ENCODE measurements at places on chromosomes 1 and 21.

- DNase-seq = no peak
Observed at GRCh38 chr1:112995890-112996289, 39.9 kb upstream of the SLC16A1 start.

DNA sequence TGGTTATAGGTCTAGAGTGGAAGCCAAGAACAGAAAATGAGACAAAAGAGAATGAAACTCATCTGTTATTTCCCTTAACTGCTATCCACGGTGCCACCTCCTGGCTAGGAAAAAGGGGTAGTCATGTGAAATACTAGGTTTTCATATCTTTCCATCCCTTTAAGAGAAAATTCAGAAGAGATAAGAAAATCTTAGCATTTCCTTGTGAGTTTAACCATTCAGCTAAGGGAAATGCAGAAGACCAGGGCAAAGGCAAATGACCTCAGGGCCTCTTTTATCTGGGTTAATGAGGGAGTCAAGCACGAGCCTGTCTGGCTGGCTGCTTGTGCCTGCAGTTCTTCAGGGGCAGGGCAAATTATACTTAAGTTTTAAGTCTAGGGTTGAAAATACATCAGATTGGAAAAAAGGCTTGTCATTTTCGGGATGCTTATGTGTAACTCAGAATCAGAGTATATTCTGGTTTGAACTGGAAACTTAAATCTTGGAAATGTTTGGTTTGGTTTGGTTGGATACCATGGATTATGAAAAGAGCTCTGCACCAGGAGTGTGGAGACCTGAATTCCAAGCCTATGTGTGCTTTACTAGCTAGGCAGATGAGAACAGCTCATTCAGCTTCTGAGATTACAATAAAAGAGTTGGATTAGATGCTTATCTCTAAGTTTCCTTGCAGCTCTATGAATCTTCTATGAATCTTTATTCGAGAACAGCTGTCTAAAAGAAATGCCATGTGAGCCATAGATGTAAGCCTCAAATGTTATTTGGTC, 19.9 kb downstream of the NIBAN1 start:
- DNase-seq = no peak

DNA sequence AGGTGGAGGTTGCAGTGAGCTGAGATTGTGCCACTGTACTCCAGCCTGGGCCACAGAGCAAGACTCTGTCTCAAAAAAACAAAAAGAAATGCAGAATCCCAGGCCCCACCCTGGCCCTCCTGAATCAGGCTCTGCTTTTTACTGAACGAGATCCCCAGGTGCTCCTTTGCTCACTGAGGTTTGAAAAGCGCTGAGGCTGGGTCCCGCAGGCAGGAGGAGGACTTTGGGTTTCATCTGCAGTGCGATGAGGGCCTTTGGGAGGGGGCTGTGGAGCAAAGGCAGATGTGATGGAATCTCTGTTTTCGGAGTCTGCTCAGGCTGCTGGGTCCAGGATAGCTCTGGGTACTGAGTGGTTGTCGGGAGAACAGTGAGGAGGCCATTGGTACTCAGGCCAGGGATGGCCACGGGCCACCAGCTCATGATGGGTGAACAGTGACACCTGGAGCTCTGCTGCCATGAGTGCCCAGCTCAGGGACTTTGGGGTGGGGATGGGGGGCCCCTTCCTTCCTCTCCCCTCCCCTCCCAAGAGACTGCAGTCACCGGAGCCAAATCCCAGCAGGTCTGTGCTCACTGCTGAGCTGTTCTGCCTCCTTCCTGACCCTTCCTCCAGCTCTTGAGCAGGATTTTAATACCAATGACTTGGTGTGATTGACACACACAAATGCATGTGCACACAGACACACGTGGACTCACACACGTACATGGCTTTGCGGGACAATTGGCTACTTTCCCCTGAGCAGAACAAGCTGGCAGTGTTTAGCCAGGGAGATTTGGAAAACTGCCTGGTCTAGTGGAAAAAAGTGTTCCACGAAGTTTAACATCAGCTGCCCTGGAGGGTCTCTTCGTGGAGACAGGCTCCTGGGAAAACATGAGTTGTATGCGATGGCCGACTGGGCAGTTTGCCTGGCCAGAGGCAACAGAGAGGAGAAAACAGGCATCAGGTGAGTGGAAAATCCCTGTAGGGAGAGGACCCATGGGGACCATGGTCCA, 3.6 kb upstream of the DHRS3 start:
- DNase-seq = no peak

DNA sequence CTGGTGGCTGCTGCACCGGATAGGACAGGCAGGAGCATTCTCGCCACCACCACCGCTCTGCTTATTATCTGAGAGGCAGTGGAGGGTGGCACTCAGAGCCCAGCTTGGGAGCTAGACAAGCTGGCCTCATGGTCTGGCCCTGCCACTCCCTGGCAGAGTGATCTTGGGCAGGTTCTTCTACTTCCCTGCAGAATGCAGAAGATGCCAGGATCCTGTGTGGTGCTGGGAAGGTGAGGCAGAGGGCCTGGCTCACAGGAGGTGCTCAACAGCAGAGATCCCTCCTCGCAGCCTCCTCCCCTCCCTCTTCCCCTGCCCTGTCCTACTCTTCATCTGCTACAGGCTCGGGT, 60.4 kb downstream of the ARHGEF10L start:
- DNase-seq = no peak

DNA sequence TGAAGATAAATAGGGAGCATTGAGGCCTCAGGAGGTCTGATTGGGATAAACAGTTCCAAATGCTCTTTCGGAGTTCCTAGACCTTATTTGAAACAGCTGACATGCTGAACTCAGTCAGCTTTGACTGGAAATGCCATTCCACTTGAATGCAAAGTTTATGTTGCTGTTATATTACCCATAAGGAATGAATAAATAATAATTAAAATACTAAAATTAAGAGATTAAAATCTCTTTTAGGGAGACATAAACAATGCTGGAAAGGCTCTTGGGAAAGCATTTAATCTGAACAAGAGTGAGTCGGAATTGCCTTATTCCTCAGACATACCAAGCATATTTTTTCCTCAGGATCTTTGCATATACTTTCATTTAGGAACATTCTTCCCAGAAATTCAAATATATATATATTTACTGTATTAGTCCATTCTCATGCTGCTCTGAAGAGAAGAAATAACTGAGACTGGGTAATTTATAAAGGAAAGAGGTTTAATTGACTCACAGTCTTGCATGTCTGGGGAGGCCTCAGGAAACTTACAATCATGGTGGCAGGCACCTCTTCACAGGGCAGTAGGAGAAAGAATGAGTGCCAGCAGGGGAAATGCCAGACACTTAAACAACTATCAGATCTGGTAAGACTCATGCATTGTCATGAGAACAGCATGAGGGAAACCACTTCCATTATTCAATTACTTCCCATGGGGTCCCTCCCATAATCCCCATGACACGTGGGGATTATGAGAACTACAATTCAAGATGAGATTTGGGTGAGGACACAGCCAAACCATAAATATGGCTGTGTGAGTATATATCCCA, 318.2 kb upstream of the PLXNA2 start:
- DNase-seq = no peak

DNA sequence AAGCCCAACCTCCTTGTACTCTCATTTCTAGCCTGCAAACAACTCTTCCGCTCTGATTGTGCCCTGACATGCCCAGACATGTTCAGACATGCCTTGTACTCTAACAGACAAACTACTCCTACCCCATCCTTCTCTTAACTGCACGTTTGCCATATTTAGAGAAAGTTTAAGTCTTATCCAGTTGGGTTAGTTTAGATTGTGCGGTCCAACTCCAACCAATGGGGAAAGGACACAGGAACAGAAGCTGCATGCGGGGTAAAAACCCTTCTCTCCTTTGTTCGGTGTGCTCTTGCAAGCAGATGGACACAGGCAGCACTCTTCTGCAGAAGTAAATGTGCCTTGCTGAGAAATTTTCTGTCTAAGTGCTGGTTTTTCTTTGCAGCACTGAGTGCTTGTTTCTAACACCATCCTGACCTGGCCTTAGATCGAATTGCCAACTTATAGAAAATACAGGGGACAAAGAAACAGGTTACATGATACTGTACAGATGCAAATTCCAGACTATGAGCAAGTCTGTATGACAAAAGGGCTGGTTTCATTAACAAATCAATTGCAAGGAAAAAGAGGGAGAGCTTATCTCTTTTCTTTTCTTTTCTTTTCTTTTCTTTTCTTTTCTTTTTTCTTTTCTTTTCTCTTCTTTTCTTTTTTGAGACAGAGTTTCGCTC, 35.8 kb upstream of the IFNGR2 start:
- no peak for DNase-seq

GRCh38 chr1:116949213-116949985, 39.7 kb downstream of the PTGFRN start:
- DNase-seq = no peak

Measured in kidney glomerular epithelial cell (primary cell).